ENCODE measurements at places on chromosomes 5 and 9.

DNA sequence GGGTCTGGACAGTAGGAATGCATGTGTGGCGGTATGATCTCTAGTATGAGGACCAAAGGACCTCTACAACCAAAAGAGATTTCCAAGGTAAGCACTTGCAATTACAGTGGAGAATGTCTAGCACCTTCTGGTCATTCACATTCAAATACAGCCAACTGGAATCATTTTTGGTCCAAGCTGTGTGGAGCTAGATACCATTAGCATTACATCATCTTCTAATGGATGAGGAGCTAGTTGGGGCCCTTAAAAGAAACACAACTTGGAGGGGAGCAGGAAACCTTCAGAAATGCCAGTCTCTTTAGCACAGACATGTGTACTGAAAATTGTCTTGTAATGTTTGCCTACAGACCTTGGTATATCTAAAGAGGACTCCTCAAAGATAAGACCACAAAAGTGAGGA lies 244.7 kb downstream of the BNC2 start:
- ATAC-seq: no peak

GRCh38 chr9:20601292-20601691 lies 21.0 kb downstream of the MLLT3 start:
- ATAC-seq: no peak

- no peak for ATAC-seq
These were observed 6.8 kb downstream of the PIP5KL1 start for GRCh38 chr9:127923771-127924170.

DNA sequence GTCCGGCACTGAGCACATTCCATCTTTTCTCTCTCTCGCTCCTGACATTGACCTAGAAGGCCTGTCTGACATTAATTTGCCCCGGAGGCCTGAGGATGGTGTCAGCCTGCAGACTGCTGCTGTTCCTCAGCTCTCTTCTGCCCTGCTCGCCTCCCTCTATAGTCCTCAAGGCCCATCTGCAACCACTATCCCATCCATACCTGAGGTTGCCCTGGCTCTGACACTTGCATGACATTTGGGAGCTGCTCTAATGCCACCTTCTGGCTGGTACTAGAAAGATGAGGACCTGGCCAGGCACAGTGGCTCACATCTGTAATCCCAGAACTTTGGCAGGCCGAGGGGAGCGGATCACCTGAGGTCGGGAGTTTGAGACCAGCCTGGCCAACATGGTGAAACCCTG lies 38.6 kb upstream of the GGTA1 start:
- ATAC-seq: no peak

DNA sequence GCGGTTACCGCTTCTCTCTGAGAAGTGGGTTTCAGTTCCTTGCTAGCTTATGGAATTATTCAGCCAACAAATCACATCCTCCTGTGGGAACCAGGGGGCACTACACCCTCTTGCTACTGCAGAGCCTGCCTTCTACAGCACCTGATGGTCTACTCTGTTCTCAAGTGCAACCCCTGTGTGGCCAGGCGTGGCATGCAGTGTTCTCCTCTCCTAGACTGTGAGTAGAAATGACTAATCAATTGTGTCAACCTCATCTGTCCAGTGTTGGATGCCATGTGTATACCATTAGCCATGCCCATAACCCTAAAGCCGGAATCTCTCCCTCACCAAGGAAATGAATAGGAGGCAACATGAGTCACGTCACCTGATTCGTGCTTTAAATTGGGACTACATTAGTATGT lies 117.2 kb upstream of the LIFR start:
- no peak for ATAC-seq

DNA sequence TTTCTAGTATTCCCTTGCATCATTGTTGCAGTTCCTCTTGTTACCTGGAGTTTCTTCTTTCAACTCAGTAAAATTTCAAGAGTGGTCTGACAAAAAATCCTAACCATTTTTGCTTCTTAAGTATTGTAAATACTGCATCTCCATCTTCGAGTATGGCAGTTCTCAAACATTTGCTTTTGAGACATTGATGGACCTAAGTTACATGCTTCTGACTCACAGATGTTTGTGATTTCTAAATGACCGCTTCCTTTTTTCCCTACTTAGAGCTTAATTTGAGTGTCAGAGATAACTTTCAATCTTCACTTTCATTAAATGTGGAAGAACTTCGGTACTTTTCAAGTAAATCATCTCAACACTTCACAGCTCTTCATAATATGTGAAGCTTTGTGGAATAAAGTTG lies 4.2 kb downstream of the UHRF2 start:
- no peak for ATAC-seq

DNA sequence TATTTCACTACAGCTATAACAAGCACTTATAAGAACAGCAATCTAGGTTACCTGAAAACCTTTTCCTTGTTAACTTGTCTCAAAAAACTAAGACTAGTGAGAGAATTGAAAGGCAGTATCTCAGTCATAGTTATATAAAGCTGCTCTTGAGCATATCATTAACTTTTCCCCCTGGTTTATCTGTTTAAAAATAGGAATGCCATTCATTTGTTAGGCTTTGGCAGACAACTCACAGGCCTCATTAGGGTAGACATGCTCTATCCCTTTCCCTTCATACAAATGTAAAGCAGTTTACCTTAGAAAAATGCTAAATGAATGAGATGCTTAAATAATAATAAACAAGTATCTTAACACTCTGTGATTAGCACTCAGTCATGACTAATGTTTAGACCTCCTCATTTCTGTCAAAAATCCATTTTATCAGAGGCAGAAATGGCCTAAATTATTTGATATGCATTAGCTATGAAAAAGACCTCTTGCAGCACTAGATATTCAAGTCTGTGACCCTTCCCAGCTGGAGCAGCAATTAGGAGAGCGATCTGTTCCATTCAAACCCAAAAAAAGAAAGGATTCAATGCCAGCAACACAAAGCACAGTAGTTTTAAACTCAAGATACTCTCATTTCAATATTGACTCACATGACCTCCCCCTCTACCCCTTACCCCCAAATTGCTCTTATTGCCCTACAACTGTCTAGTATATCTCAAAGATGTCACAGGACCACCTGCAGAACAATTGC lies 1578.8 kb upstream of the WWC1 start:
- no peak for ATAC-seq

DNA sequence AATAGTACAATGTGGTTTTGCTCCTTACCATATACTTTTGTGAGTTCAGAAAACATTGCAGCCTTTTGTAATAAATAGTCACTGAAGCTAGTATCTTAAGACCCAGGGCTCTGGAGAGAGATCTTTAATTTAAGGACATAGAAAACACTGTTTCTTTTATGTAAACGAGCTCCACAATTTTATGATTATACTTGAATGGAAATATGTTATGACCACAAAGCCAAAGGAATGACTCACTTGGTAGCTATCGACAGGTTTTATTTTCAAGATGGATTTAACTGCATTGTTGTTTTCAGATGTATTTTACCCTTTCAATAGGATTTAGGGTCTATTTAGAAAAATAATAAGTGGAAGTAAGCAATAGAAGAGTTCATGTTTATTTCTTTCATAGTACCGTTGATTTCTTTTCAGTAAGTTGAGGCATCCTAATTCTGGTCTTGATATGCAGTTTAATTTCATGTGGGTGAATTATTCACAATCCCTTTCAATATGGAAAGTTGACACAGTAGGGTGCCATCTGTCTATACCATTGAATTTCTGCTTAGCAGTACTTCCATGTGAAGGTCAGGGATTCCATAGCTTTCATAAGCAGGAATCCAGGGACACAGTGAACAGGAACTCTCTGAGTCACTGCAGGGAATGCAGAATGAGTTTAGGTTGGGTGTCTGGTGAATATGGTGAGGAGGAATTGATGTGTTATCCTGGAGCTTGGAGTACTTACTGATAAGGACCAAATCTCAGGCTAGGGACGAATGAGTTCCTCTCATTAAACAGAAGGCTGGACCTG lies 157.6 kb downstream of the CD180 start:
- no peak for ATAC-seq

DNA sequence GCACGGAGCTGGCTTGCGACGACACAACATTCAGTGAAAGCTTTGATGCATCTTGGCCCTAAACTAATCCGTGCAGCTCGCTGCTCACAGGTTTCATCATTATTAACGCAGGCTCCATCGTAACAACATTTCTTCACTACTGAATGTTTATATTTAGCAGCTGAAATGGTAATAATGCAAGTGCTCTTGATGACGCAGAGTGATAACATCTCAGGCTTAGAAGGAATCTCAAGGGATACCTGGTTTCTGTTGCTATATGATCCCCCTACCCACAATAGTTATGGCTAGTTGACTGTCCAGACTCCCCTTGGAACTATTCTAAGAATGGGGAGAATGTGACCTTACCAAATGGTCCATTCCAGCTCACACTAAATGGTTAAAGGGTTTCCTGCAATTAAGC lies 36.2 kb downstream of the C5 start:
- no peak for ATAC-seq

GRCh38 chr9:26228273-26228672 lies 550.0 kb upstream of the TUSC1 start:
- ATAC-seq: no peak

DNA sequence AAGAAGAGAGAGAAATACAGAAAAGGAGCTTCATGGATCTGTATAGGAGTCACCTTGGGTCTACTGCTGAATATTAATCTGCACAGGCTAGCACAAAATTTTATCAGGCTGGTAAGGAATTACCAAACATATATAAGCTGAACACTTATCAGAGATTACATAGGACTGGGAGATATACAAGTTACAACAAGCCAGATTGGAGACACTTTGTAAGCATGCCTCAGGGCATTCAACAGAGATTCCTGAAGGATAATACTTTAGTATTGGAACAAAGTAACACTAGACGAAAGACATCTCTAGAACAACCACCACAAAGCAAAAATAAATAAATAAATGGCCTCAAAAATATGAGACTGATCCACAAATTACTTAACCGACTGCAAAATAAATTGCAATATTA lies 197.8 kb downstream of the ANXA1 start:
- ATAC-seq: no peak

DNA sequence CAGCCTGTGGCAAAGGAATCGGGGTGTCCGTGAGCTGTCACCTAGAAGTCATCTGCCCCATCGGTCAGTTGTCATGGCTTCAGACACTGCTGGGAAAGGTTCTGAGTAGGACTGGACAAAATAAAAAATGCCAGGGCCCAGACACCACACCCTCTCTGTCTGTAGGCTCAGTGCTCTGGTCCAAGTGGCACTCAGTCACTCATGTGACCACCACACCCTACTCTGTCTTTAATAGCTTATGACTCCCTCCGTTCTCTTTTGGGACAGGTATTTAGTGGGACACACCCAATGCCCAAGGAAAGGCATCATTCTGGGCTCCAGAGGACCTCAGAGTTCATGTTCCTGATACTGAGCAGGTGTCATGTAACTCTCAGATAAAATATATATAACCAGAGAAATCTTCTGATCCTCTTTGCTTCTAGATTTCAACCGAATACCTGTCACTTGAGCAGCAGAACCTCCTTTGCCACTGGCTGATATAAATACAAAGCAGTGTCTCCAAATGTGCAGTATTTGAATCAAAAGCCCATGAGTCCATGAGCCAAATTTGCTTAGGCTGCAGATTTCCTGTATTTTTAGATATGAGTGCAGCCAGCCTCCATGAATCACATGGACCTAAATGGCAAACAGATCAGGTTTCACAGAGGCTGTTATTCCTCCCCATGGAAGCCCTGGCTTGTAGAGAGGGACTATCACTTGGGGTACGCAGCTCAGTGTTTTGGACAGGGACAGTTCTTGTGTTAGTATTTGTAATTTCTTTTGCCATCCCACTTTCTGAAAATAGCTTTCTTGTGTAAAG lies 272.0 kb downstream of the ARHGAP26 start:
- no peak for ATAC-seq
